ENCODE measurements at places on chromosomes 6 and 20.

DNA sequence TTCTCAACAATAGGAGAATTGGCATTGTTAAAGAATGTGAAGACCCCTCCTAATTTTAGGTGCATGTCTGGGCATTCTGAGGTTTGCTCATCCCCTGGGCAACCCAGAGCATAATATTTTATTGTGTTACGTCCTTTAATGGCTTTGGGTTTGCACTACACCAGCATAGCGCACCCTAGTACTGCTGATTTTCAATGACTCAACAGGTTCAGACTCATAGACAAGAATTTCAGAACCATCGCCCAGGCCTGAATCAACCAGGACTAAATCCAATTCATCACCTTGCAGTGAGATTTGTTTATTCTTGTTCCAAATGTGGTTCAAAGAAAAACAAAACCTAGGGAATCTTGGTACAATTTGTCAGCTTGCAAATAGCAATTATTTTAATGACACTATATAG lies 137.8 kb upstream of the PHACTR1 start:
- DNase-seq: no peak

GRCh38 chr20:63126876-63127699 lies 88.8 kb downstream of the YTHDF1 start:
- DNase-seq: no peak

DNA sequence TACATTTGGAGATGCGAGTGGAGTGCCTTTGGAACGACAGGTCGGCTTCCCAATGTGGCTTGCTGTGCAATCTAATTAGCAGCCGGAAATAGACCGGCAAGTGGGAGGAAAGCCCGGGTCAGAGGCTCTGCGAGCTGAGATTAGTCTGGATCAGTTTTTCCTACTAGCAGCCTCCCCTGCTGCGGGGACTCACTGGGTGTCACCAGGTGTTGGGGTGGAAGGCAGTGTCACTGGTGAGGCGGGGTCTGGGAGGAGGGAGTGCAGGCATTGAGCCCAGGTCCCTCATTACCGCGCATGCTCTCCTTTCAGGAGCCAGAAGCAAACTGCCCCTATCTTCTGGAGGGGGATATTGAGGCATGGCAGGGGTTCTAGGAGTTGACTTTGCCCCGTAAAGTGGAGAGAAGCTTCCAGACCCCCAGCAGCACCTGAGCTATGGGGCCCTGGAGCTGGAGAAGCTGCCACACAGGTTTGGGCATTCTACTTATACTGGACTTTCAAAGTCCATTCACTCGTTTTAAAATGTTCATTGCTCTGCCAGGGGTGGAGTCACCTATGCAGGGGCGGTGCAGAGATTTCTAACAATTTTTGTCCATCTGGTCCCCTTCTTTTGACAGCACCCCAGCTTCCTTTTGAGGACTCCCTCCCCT lies 11.0 kb downstream of the SULF2 start:
- DNase-seq: no peak

DNA sequence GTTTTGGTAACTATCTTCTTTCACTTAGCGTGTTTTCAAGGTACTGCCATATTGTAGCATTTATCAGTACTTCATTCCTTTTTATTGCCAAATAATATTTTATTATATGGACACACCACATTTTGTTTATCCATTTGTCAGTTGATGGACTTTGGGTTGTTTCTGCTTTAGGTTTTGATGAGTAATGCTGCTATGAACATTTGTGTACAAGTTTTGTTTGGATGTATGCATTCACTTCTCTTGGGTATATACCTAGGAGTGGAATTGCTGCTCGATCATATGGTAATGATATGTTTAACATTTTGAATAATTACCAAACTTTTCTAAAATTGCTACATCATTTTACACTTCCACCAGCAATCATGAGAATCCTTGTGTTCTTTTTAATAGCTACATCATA lies 6.4 kb upstream of the SLC22A7 start:
- no peak for DNase-seq

DNA sequence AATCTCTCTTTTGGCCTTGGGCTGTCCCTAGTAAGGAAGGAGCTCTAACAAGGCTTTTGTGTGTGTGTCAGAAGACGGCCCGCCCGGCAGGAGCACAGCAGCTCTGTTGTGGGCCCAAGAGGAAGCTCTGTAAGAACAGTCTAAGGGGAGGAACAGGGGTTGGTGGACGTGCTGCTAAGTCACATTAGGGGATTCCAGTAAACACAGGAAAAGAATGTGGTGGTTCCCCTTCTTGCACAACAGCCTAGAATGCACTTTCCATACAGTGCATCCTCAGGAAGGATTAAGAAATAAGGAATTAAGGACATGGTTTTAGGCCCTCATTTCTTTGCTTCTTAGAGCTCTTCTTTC lies 114.5 kb downstream of the RNF144B start:
- no peak for DNase-seq

- DNase-seq: no peak
Observed at GRCh38 chr6:19995575-19996257, 158.5 kb downstream of the ID4 start.

DNA sequence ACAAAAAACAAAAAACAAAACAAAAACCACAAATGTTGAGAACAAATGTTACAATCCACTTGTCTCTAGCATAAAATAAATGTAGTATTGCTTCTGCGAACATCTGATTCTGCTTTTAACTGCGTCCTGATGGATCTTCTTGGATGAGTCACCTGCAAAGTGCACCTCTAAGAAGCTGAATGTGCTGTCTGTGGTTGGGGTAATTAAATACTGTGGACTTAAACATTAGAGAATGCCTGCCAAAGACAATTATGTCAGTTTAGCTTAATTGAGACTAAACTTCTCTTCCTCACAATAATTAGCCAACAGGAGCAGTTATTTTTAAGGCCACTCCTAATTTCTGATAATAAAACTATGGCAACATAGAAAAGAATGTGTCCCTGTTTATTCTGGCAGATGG lies 253.4 kb downstream of the PHACTR1 start:
- no peak for DNase-seq

- no peak for DNase-seq
Observed at GRCh38 chr6:63537959-63538300, 34.4 kb upstream of the LOC128125822 start.
